ENCODE measurements at places on chromosomes 6 and 20.

- no peak for DNase-seq
Observed at GRCh38 chr6:122730334-122730733, 49.2 kb upstream of the FABP7 start.

DNA sequence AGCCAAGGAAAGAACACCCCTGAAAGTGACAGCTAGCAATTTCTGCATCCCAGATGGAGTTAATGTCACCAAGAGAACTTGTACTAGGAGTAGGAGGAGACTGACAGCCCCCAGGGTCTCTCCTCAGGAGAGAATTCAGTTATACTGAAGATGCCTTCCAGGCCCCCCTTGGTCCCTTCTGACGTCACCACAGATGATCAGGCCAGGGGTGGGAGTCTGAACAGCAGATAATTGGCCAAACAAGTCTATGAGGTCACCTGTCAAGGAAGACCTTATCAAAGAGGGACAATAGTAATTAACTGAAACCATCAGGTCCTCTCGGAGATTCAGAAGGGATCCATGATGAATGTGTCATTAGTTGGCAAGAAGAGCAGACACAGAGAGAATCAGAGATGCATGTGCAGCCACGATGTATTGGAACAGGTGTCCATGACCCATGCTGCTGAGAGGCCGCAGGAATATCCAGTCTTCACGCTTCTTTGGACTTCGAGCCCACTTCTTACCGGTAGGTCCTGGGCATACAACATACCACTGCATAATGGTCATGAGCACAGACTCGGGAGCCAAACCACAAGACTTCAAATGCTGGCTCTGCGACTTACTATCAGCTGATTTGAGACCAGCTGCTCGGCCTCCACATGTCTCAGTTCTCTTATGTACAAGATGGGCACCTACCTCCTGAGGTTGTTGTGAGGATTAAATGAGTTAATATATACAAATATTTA lies 10.2 kb downstream of the TRIM10 start:
- DNase-seq, result no peak

- peak; percentile 62 for DNase-seq
Observed at GRCh38 chr6:13614126-13614925, 809 bp upstream of the NOL7 start.

- DNase-seq, result no peak
Observed at GRCh38 chr20:29741894-29742698, 1515.4 kb upstream of the DEFB115 start.

DNA sequence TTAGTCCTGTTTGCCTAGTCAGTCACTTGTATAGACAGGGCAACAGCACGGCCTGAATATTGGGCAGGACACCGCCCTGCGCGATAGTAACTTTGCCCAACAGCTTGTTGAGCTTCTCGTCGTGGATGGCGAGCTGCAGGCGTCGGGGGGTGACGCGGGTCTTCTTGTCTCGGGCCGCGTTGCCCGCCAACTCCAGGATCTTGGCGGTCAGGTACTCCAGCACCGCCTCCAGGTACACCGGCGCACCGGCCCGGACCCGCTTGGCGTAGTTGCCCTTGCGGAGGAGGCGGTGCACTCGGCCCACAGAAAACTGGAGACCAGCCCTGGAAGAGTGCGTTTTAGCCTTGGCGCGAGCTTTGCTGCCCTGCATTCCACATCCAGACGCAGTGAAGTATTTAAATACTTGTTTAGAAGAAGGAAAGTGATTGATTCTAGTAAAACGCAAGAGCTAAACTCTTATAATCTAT lies 92.8 kb upstream of the BTN3A2 start:
- no peak for DNase-seq

GRCh38 chr6:128311944-128312570 lies 208.3 kb downstream of the PTPRK start:
- DNase-seq, result no peak

GRCh38 chr20:35710884-35711587 lies 11.8 kb downstream of the ROMO1 start:
- DNase-seq, result no peak

DNA sequence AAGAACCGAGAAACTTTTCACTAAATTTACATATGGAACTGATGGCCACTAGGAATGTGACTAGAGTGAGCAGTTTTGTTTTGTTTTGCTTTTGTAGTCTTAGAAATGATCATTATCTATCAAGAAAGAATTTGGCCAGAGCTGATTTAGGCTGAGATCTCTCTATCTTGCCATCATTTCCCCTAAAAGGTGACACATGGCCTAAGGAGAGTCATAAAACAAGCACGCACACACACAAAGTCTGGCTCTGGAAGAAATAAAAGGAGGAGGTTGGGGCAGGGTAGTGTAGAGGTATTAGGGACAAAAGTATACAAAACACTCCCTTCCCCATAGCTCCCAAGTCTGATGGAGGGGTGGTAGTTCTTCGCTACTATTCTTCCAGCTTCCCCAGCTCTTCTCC lies 56.4 kb downstream of the RIPOR2 start:
- no peak for DNase-seq

- DNase-seq, result peak; percentile 41
Observed at GRCh38 chr6:22071270-22072041, 225.4 kb downstream of the PRL start.

GRCh38 chr6:156658966-156659821 lies 118.0 kb upstream of the ARID1B start:
- DNase-seq, result no peak

DNA sequence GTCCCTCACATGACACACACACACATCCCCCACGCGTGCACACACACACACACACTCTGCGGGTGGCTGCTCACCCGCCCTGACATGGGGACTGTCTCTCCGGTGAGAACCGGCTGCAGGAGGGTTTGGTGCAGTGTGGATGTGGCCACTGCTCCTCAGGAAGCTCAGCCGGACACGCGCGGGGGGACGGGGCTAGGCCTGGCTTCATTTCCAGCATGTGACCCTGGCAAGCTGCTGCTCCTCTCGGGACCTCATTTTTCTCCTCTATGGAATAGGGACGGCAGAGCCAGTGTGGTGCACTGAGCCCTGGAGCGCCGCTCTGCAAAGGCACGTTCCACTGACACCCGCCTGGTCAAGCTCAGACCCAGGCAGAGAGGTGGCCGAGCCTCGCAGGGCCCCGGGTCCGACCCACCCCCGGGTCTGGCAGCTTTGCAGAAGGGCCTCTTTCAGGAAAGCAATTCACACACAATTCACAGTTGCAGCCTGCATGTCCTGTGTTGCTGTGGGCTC lies 56.8 kb upstream of the SLCO4A1 start:
- no peak for DNase-seq

- DNase-seq, result no peak
Observed at GRCh38 chr6:33616113-33616512, 5.0 kb upstream of the ITPR3 start.

DNA sequence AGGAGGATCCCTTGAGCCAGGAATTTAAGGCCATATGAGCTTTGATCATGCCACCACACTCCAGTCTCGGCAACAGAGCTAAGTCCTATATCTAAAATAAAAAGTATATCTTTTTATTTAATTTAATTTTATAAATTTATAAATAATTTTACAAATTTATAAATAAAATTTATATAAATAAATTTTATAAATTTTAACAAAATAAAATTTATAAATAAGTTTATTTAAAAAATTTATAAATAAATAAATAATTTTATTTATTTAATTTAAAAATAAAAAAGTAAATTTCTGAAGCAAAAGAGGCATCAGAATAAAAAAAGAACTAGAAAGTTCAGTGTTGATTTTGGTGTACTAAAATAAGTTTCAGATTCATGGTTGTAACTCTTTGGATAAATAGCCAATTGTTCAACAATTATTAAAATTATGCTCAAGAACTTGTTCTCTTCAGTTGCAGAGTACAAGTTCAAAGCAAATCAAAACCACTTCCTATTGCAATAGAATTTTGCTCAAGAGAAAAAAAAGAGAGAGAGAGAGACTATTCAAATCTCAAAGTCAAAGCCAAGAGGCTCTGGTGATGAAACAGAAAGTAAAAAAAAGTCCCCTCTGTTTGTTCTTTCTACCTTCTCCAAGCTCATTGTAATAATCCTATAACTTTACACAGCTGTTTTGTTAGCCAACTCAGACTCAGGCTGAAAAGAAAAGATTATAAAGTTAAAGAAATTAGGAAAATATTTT lies 547.5 kb upstream of the ADGRB3 start:
- DNase-seq, result no peak

DNA sequence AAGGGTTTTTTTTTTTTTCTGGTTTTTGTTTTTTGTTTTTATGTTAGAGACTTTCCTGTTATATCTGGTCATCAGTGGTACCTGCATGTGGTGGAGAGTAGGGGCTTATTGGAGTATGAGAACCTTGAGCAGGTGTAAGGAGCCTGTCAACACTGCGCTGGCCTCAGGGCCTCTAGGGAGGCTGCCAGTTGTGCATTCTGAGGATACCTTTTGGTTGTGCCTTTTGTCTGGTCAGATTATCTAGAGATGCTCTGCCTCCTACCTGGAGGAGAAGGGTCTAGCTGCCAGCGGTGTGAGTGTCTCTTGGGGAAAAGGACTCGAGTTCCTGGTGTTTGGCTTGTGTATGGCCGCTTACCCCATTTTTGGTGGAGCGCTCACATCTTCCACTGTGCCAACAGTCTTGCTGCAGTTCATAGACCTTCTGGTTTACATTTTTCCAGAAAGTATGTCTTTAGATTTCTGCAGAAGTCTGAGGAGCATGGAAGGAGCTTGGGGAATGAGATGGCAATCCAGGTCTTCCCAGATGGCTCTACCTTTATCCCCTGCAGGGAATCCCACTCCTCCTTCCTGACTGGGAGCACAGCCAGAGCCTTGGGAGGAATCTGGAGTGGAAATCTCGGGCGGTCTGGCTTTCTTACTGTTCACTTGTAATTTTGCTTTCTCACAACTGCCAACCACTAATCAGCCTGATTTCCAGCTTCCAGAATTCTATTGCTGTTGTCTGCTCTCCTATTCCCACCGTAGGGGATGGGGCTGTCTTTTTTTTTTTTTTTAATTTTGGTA lies 49.9 kb downstream of the PTPN1 start:
- no peak for DNase-seq

GRCh38 chr6:131213501-131213990 lies 78.3 kb downstream of the AKAP7 start:
- DNase-seq, result no peak

- DNase-seq, result no peak
Observed at GRCh38 chr6:3617192-3617631, 134.3 kb downstream of the PXDC1 start.

GRCh38 chr20:1973601-1974440 lies 20.0 kb downstream of the PDYN start:
- no peak for DNase-seq

GRCh38 chr6:114471450-114471849 lies 128.6 kb upstream of the HS3ST5 start:
- DNase-seq, result no peak

DNA sequence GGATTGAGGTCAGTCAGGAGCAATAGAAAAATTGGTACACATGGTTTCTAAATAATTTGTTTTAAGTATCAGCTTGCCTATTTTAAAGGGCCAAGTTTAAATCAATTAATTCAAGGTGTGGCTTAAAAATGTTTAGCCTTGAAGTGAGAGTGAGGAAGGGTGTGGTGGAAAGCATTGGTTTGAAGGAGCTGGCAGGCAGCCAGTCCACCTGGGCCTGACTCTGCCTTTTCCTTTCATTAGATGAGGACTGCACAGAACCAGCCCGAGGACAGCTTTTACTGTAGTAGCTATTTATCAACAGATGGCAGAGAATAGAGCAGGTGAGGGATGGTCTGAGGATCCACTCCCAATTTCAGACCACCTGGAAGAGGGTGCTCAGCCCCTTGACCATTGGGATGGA lies 42.4 kb downstream of the DHX35 start:
- no peak for DNase-seq

GRCh38 chr6:12113190-12113577 lies 101.1 kb downstream of the HIVEP1 start:
- no peak for DNase-seq

DNA sequence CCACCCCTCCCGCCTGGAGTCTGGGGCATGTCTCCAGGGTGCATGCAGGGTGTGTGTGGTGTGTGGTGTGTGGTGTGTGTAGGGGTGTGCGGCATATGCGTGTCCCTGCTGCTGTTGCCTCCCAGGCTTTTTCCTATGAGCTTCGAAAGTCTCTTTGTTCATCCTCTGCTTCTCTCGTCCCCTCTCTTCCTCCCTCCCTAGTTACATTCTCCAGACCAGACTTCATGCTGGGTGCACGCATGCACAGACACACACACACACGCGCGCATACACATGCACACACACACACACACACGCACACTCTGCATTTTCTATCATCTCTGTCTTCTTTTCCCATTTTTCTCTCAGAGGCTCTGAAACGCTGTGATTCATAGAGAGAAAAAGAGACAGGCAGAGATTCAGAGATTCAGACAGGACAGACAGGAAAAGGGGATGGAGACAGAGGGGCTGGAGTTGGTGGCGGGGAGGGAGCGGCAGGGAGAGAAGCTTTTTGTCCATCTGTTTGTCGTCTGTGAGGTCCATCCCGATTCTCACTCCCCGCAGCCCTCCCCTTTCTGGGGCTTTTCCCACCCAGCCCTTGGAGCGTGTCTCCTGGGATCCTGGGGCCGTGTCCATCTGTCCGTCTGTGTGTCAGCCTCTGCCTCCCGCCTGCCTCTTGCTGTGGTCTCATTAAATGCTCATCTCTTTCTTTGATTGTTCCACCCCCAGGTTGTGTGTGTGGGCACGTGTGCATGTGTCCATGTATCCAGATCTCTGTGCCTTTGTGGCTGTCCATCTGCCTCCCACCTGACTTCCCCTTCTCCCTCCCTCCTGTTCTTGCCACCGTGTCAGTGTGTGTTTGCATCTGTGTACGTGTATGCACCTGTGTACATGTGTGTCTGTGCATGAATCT lies 62.6 kb downstream of the SRC start:
- DNase-seq, result peak; percentile 57

DNA sequence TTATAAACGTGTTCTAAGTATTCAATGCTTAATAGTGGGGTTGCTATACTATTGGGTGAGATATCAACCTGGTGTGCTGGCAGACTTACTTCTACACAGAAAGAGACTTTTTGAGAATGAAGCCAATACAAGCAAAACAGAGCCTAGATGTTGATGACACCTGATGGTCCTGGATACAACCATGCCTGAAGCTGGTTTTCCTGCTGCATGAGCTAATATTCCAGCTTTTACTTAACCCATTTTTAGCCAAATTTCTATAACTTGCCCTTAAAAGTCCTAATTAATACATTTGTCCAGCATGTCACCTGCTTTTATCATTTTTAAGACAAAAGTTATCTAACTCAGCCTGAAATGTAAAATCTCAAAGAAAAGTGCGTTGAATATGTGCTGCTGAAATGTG lies 86.2 kb downstream of the PFDN4 start:
- no peak for DNase-seq
